HFFc6 (cell line): ENCODE measurements at places on chromosomes 12 and 14. TPM values are rescaled to one million over a fixed set of nuclear protein-coding genes. Genes with fewer than 3 reads are reported as not detected.

The AREL1 gene
- 36.5 to 42.3 TPM (median 38.1 TPM) in 3 replicates for total RNA-seq

The PROX2 gene
- not detected in 3 replicates for total RNA-seq

The GUCY2C gene
- total RNA-seq: not detected in 3 replicates

The UTP20 gene
- total RNA-seq: 15.8 to 22.4 TPM (median 20.0 TPM) in 3 replicates

DNA sequence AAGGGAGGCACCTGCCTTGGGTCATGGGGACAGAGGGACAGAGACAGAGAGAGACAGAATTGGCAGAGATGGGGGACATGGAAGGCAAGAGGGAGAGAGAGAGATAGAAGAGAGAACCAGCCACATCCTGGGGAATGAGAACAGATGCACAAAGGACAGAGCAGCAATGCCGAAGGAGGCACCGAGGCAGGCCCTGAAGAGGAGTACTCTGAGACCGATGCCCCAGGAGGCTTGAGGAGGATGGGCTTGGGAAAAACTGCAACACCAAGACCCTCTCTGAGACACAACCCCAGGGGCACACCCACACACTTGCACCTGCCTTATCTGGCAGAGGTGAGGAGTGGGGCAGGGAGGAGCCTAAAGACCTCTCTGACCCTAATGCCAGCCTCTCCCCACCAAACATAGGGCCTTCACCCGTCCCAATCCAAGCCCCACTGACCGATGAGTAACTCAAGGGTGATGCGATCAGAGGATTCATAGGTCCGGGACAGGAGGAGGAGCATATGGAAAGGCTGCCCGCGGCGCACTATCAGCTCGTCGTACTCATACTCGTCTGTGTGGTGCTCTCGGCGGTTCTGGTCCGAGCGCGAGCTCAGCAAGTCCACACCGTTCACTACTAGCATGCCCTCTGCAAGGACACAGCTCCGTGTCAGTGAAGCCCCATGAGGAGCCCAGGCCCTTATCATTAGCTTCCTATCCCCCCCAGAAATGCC lies 1.6 kb downstream of the TGM1 start:
- H3K36me3 ChIP-seq: no peaks in the 10 kb centered on the region
- no peak overlapping the region for H3K4me3 ChIP-seq
- no peaks in the 10 kb centered on the region for H3K27me3 ChIP-seq
- peaks cover 18% of the 10 kb centered on the region; the same call in 1 of the 2 replicates for H3K4me1 ChIP-seq
- no peak overlapping the region for H3K27ac ChIP-seq

- peak overlapping the region; percentile 98 for H3K4me3 ChIP-seq
- H3K36me3 ChIP-seq: no peaks in the 10 kb centered on the region
- H3K27me3 ChIP-seq: peaks cover 5% of the 10 kb centered on the region; the same call in 1 of the 2 replicates
These were observed 1.2 kb downstream of the CDK2AP1 start for GRCh38 chr12:123270214-123271000.

DNA sequence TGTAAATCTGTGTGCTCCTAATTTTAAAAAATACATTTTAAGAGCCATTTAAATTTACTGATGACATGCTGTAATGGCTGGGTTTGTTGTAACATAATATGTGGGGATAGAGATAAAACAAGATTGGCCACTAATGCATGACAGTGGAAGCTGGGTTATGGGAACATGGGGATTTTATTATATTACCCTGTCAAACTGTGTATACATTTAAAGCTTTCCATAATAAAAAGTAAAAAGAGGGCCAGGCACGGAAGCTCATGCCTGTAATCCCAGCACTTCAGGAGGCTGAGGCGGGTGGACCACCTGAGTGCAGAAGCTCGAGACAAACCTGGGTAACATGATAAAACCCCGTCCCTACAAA lies 9.1 kb downstream of the TMEM233 start:
- H3K36me3 ChIP-seq: no peaks in the 10 kb centered on the region
- no peak for DNase-seq
- H3K27ac ChIP-seq: no peak overlapping the region
- H3K4me1 ChIP-seq: no peaks in the 10 kb centered on the region
- no peak overlapping the region for H3K4me3 ChIP-seq

GRCh38 chr14:103108749-103109207 lies 14.3 kb downstream of the EXOC3L4 start:
- no peak for DNase-seq
- H3K4me1 ChIP-seq: peaks cover 29% of the 10 kb centered on the region
- H3K27ac ChIP-seq: peak overlapping the region; percentile 68
- H3K36me3 ChIP-seq: no peaks in the 10 kb centered on the region

GRCh38 chr14:101622251-101623076 lies 61.2 kb downstream of the DIO3 start:
- no peak overlapping the region for H3K27ac ChIP-seq
- H3K4me3 ChIP-seq: no peak overlapping the region
- peaks cover 38% of the 10 kb centered on the region for H3K27me3 ChIP-seq

- no peaks in the 10 kb centered on the region for H3K36me3 ChIP-seq
- DNase-seq: no peak
- peaks cover 3% of the 10 kb centered on the region for H3K27me3 ChIP-seq
- H3K4me1 ChIP-seq: no peaks in the 10 kb centered on the region
- H3K4me3 ChIP-seq: no peak overlapping the region
These were observed 22.4 kb downstream of the ASPG start for GRCh38 chr14:104107611-104108569.

DNA sequence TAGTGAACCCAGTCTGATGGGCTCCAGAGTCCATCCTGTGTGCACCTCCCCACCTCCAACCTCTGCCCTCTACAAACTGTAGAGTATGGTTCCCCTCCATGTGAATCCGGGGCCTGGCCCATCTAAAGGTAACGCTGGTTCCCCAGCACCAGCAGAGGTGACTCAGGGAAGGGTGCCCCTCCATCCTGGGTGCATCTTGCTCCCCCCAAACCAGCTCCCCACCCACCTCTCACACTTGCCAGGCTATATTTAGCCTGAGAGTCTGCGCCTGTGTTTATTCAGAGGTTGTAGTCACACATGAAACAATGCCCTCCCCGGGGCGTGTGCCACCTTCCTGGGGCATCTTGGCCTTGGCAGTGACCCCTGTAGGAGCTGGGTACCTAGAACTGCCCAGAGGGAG lies 26.2 kb downstream of the RASAL1 start:
- H3K27ac ChIP-seq: no peak overlapping the region
- no peaks in the 10 kb centered on the region for H3K4me1 ChIP-seq
- peaks cover 45% of the 10 kb centered on the region for H3K27me3 ChIP-seq
- no peak overlapping the region for H3K4me3 ChIP-seq
- H3K36me3 ChIP-seq: no peaks in the 10 kb centered on the region

DNA sequence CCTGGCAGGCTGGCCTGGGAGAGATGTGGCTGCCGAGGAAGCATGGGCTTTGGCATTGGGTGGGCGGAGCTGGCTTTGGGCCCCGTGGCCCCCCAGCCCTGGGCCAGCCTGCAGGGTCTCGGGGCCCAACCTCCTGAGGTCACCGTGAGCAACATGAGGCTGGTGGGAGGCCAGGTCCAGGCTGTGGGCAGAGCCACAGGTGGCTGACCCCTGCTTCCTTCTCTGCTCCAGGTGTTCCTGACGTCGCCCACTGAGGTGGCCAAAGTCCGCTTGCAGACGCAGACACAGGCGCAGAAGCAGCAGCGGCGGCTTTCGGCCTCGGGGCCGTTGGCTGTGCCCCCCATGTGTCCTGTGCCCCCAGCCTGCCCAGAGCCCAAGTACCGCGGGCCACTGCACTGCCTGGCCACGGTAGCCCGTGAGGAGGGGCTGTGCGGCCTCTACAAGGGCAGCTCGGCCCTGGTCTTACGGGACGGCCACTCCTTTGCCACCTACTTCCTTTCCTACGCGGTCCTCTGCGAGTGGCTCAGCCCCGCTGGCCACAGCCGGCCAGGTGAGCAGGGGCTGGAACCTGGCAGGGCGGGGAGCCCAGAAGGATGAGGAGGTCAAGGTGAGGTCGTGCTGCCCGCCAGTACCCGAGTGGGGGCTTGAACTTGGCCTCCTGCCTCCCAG lies 5.5 kb downstream of the SLC25A47 start:
- H3K36me3 ChIP-seq: no peaks in the 10 kb centered on the region
- no peaks in the 10 kb centered on the region for H3K4me1 ChIP-seq
- no peak overlapping the region for H3K4me3 ChIP-seq

- DNase-seq: peak; percentile 23
- H3K27ac ChIP-seq: no peak overlapping the region
- H3K4me3 ChIP-seq: no peak overlapping the region
- no peaks in the 10 kb centered on the region for H3K36me3 ChIP-seq
- no peaks in the 10 kb centered on the region for H3K4me1 ChIP-seq
These were observed 141.7 kb downstream of the SYT1 start for GRCh38 chr12:79006306-79006705.

- peaks cover 60% of the 10 kb centered on the region for H3K4me1 ChIP-seq
- no peaks in the 10 kb centered on the region for H3K27me3 ChIP-seq
- H3K4me3 ChIP-seq: peak overlapping the region; percentile 11
- H3K36me3 ChIP-seq: no peaks in the 10 kb centered on the region
- peak; percentile 66 for DNase-seq
These were observed 63.4 kb upstream of the CSRP2 start for GRCh38 chr12:76942267-76942666.

GRCh38 chr12:127559349-127560040 lies 707.5 kb upstream of the TMEM132C start:
- peaks cover 72% of the 10 kb centered on the region for H3K4me1 ChIP-seq
- H3K27me3 ChIP-seq: no peaks in the 10 kb centered on the region; the same call in 1 of the 2 replicates
- peak; percentile 96 for DNase-seq
- H3K4me3 ChIP-seq: peak overlapping the region; percentile 62
- 0 out of 2 replicates have a peak, but pooled peaks cover under 1% of the 10 kb centered on the region for H3K36me3 ChIP-seq
